NCI-H2029 treated with DMSO at 0.1 percent for 48 hours (cell line): ENCODE measurements at places on chromosomes 11 and 22.

DNA sequence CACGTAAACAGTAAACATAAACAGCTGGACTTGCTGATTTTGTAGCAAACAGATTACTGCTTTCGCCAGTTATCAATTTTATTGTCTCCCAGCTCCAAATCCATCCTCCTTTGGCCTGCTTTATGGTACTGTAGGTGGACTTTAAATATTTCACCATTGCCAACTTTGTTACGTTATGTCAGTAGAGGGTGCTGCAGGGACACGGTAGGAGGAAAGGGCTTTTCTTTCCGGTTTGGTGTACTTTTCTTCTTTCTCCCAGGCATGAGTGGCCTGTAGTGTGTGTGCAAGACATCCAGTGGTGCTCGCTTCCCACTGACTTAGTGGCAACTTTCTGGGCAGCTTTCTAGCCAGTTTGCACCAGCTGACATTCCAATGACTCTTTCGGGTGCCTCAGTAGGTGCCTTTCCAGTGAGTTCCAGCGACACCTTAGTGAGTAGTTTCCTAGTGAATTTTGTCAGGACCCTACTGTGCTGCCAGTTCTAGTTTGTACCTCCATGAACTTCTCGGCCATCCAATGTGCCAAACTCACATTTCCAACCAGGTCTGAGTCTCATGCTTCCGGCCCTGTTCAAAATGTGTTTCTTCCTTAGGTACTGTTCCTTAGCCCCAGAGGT, 267.6 kb upstream of the TENM4 start:
- peak; percentile 71 for DNase-seq

GRCh38 chr11:14454861-14455632, 44.6 kb downstream of the COPB1 start:
- no peak for DNase-seq

- no peak for DNase-seq
Observed at GRCh38 chr22:47458348-47458747, 695.9 kb downstream of the TBC1D22A start.

GRCh38 chr11:47553406-47553743, 443 bp upstream of the CELF1 start:
- DNase-seq = no peak

GRCh38 chr22:36253523-36254490, 874 bp downstream of the APOL1 start:
- DNase-seq = no peak

- no peak for DNase-seq
Observed at GRCh38 chr11:18322818-18323570, 627 bp downstream of the GTF2H1 start.

DNA sequence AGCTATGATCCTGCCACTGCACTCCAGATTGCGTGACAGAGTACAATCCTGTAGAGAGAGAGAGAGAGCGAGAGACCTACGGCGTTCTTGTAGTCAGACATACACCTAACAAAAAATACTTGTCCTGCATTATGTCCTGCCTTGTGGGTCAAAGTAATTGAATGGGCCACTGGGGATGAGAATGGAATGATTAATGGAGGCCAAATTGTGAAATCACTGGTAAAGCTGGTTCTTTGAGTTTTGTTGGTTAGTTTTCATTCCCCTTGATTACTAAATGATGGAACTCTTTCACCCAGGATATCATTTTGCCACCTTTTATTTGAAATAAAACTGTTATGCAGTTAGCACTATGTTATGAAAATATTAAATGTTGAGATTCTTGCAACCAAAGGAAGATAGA, 18.7 kb downstream of the GAS2 start:
- no peak for DNase-seq

GRCh38 chr22:35380537-35381423, at the start of gene HMOX1:
HMOX1 (plus strand) TSS chr22:35381096; CDS start chr22:35381174, 78 bp downstream.
- no peak for DNase-seq

DNA sequence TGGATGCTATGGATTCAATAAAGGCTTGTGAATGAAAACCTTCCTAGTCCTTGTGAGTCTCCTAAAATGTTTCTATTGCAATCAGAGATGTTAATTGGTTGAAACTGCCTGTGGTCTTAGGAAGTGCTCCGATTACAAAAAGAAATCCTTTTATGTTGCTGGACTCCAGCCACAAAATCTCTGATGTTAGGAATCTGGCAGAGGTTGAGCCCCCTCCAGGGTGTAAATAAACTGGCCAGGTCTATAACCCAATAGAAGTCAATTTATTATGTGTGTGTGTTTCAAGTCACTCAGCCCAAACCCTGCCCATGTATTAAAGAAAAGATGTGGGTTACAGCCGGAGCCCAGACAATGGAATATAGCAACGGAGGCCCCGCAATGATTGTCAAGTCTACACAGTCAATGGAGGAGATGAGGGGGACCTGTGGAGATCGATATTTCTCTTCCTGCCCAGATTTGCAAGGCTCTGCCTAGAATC, 218.1 kb upstream of the SORL1-AS1 start:
- DNase-seq = no peak

DNA sequence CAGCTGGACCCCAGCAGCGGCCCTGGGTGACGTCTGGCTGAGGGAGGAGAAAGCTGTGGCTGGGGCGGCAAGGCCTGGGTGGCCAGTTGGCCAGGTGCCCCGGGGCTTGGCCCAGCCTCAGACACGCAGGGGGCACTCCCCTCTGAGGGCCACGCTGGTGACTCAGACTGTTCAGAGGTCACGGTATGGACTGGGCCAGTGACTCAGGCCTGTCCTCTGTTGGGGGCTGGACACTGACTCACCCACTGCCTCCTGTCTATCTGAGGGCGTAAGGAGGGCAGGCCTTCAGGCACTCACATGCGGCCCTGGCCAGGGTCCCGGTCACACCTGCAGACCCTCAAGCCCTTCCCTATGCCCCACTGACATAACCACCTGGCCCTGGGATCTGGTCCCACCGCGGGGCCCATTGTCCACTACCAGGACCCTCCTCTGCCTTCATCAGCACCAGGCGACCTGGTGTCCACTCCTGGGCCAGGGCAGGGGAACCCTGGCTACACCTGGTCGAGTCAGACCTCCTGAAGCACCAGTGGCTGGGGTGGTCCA, 3.7 kb upstream of the MUC5AC start:
- no peak for DNase-seq

DNA sequence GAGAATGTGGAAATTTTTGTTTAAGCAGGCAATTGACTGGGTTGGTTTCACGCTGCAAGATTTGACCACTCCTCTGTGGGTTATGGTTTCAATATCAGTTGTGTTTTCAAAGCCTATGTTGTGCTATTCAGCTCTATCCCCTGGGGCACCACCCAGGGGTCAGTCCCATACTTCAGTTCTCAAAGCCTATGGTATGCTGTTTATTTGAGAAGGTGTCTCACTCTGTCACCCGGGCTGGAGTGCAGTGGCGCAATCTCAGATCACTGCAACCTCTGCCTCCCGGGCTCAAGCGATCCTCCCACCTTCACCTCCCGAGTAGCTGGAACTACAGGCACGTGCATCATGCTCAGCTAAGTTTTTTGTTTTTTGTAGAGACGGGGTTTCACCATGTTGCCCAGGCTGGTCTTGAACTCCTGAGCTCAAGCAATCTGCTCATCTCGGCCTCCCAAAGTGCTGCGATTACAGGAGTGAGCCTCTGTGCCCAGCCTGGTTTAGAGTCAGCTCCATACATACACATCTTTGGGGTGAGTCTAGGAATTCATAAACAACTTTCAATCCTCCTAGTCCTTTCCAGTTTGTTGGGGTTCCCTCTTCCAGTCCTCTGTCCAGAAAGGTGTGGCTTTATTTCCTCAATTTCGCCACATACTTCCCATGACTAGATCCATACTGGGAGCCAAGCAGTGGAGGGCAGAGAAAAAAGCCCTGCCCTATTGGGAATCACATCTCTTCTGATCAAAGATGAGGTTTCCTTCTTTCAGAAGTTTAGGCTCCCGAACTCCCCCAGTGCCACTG, 35.0 kb upstream of the MAPK1 start:
- no peak for DNase-seq

DNA sequence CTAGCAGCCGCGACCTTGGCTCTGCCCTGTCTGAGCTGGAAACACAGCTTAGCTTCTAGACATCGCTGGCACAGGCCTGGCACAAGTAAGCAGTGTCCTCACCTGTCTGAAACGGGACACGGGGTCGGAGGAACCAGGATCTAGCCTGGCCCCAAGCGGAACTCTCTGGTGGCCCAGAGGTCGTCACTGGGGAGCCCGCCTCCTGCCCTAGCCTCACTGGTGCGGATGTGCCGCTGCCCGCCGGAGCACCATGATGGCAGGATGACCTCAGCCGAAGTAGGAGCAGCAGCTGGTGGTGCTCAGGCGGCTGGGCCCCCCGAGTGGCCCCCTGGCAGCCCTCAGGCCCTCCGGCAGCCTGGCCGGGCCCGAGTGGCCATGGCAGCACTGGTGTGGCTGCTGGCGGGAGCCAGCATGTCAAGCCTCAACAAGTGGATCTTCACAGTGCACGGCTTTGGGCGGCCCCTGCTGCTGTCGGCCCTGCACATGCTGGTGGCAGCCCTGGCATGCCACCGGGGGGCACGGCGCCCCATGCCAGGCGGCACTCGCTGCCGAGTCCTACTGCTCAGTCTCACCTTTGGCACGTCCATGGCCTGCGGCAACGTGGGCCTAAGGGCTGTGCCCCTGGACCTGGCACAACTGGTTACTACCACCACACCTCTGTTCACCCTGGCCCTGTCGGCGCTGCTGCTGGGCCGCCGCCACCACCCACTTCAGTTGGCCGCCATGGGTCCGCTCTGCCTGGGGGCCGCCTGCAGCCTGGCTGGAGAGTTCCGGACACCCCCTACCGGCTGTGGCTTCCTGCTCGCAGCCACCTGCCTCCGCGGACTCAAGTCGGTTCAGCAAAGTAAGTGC, 871 bp downstream of the SLC35E4 start:
- DNase-seq = no peak

- no peak for DNase-seq
Observed at GRCh38 chr11:78806214-78807004, 231.7 kb upstream of the NARS2 start.

- no peak for DNase-seq
Observed at GRCh38 chr11:7506243-7506642, 7.6 kb upstream of the PPFIBP2 start.

GRCh38 chr11:33976495-33977199, 74.9 kb upstream of the CAPRIN1 start:
- no peak for DNase-seq

GRCh38 chr22:35301372-35301874, 1.7 kb downstream of the TOM1 start:
- no peak for DNase-seq

- peak; percentile 98 for DNase-seq
Observed at GRCh38 chr11:34331329-34331728, 26.5 kb downstream of the ABTB2 start.

DNA sequence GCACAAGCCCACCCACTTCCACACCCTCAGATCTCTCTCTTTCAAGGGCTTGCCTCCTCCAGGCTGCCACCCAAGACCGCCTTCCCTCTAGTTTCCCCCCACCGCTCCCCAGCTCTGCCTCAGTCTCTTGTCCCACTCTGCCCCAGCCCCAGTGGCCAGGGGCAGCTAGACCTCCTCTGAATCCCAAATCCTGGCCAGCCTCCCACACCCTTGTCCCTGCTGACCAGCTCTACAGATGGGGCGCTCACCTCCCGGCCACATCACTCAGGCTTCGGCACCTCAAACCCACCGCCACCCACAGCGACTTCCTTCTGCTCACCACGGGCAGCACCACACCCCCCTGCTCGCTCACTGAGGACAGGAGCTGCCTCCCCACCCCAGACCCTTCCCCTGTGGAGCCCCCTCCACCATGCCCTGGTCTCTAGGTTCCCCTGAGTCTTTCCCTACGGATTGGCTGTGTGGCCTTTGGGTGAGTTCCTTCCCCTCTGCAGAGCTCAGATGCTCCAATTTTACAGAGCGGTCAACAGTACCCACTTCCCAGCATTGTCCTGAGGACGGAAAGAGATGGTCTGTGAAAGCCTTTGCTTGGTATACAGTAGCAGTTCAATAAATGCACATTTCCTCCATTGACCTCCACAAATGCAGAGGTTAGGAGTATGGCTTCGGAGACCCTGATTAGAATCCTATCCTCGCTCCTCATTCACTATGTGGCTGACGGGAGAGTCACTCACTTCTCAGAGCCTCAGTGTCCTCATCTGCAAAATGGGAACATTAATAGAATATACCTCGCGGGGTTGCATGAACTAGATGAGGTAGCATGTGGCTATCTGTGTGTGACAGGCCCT, 11.5 kb upstream of the SPI1 start:
- DNase-seq = no peak

DNA sequence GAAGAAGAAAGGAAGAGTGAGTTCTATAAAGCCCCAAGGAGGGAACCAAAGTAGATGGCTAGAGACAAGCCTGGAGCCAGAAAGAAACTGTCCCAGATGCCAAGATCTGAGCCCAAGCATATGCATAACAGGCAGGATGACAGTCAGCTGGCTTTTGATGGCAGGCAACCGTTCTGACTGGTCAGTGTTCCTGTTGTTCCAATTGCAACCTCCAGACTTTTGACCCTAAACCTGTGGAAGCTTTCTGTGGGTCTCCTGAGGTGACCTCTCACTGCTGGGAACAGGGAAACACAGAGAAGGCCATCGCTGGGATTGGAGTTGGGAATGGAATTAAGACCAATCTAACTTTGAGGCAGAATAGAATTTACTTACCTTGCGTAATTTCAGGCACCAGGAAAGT, 21.6 kb upstream of the NNMT start:
- no peak for DNase-seq

DNA sequence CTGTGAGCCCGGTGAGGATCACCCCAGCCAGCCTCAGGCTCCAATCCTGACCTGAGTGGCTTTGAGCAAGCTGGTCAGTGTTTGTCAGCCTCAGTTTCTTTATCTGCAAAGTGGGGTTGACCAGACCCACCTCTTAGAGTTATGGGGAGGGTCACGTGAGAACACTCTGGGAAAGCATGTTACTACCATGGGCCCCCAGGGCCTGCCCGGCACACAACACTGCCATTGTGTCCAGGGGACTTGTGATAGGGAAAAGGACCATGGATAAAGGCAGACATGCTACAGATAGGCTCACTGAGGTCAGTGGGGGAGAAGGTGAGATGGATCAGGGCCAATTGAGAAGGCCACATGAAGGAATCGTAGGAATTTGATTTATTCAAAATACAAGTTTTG, 32.1 kb upstream of the SUSD2 start:
- no peak for DNase-seq

- DNase-seq = no peak
Observed at GRCh38 chr22:29141078-29141688, 64.5 kb upstream of the EMID1 start.

- no peak for DNase-seq
Observed at GRCh38 chr22:35883031-35883620, 145.5 kb downstream of the RBFOX2 start.
